ENCODE measurements at places on chromosomes 6 and 20.

DNA sequence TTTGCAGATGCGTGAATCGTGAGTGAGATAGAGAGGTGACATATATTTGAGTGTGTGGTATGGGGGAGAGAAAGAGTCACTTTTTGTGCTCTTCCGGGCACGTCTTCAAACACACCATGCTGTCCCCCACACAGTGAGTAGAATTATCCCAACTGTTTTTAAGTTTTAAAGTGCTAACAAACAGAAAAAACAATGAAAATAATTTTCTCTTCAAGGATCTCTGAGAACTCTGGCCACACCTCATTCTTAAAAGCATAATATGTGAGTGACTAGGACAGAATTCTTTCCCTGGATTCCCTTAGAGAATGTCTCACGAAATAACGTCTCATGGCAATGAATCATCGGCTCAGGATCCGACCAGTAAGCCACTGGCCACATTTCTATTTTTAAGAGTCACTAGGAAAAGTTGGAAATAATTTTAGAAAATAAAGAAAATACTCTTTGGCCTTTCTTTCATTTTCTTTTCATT lies 235.7 kb upstream of the ZNF217 start:
- no peak for DNase-seq

GRCh38 chr6:3001773-3002293 lies 2.1 kb downstream of the NQO2 start:
- DNase-seq, result peak; percentile 56

GRCh38 chr20:32278199-32278643 lies 770 bp downstream of the KIF3B start:
- no peak for DNase-seq

GRCh38 chr6:30885999-30886896 lies 1.9 kb downstream of the DDR1 start:
- DNase-seq, result peak; percentile 64

GRCh38 chr6:97919631-97920030 lies 636.6 kb upstream of the MMS22L start:
- no peak for DNase-seq

DNA sequence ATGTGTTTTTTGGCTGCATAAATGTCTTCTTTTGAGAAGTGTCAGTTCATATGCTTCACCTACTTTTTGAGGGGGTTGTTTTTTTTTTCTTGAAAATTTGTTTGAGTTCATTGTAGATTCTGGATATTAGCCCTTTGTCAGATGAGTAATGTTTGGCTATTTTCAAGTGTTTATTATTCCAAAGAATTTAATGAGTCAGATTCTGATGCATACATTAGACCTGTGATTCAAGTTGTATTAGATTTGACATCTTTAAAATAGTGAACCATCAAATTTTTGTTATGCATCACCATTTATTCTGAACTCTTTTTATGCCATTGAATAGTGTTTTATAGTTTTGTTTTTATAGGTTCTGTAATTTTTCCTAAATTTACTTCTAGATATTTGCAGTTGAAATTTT lies 319.3 kb downstream of the PKHD1 start:
- DNase-seq, result no peak

GRCh38 chr6:52155791-52156576 lies 30.2 kb upstream of the IL17A start:
- no peak for DNase-seq

DNA sequence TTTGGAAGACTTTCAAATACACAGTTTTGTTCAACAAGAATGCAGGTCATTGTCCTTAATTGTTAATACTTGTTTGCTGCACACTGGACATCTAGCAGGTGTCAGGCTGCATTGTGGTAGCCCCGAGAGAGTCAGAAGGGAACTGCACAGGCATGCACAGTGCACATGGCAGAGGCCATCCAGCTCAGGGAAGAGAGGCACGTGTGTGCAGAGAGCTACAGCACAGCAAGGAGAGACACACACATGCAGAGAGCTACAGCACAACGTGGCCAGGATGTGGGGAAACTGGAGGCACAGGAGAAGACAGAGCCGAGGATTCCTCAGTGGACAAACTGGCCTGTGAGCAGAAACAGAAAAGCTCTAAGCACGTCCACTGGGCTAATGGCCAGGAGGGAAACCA lies 272.0 kb downstream of the SMOC2 start:
- no peak for DNase-seq

- DNase-seq, result no peak
Measured at GRCh38 chr6:80249897-80250296, 143.4 kb downstream of the BCKDHB start.

- DNase-seq, result no peak
Measured at GRCh38 chr20:50290808-50291207, 100.2 kb downstream of the CEBPB start.

GRCh38 chr6:169961772-169962561 lies 210.5 kb downstream of the ERMARD start:
- DNase-seq, result no peak

DNA sequence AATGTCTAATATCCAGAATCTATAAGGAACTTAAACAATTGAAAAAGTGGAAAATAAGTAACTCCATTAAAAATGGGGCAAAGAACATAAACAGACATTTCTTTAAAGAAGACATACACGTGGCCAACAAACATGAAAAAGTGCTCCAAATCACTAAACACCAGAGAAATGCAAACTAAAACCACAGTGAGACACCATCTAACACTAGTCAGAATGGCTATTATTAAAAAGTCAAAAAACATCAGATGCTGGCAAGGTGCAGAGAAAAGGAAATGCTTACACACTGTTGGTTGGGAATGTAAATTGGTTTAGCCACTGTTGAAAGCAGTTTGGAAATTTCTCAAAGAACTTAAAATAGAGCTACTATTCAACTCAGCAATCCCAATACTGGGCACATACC lies 169.2 kb upstream of the MANEA start:
- DNase-seq, result no peak

GRCh38 chr6:159353193-159353592 lies 184.0 kb downstream of the FNDC1 start:
- DNase-seq, result no peak

DNA sequence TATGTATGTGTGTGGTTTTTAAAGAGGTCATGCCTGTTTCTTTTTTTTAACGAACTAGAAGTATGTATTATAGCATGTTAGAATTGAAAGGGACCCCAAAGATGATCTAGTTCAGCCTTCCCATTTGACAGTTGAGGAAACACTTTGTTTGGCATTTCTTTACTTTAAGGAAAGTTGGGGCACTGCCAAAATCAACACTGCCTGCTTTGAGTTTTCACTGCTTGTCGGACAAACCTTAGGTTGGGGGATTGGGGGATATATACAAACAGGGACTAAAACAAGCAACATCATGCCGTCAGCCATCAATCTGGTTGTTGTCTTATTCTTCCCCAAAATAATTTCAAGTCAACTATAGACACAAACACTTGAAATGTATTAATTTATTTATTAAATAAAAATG lies 14.1 kb upstream of the CALHM6 start:
- no peak for DNase-seq

GRCh38 chr6:70956191-70956450 lies 739 bp downstream of the B3GAT2 start:
- no peak for DNase-seq

DNA sequence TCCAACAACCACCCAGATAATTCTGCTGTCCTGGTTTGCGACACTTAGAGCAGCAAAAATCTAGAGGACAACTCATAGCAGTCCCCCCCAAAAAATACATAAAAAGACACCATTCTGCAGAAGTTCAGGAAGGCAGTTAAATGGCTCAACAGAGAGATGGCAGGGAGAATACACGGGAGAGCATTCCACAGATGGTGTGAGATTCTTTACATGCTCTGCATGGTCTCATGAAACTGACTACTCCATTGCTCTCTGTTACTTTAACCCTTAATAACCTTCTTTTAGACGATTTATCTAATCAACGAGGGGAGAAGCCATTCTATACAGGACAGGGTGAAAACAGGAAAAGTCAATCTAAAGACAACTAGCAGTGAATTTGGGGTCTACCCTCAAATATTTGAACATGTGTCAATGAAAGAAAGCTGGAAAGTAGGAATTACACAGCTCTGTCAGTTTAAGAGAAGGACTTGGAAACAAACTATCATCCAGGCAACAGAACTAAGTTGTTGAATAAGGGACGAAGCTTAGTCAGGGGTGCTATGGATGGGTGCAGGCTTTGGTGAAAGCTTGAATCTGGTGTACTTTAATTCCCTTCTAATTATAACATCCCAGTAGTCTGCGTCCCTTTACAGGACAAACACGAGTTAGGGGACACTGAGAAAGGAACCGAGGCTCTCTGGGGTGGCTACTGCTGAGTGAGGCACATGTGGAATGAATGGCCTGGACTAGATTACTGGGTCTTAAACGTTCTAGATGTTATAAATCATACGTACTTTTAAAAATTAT lies 5.1 kb downstream of the PERP start:
- no peak for DNase-seq

GRCh38 chr6:136095986-136096385 lies 154.1 kb downstream of the MTFR2 start:
- no peak for DNase-seq

GRCh38 chr20:61929971-61930666 lies 135.6 kb downstream of the TAF4 start:
- DNase-seq, result no peak

All from SK-N-DZ (cell line).